Right atrium auricular region (tissue), 2 donors: ENCODE measurements at places on chromosomes 6 and 20. TPM values are rescaled to one million over a fixed set of nuclear protein-coding genes. Genes with fewer than 3 reads are reported as not detected.
A peak's percentile ranks its signal among the peaks of the same experiment; 100 is the strongest.

- no peak for DNase-seq
Observed at GRCh38 chr20:32599783-32600340, 14.7 kb upstream of the NOL4L start.

DNA sequence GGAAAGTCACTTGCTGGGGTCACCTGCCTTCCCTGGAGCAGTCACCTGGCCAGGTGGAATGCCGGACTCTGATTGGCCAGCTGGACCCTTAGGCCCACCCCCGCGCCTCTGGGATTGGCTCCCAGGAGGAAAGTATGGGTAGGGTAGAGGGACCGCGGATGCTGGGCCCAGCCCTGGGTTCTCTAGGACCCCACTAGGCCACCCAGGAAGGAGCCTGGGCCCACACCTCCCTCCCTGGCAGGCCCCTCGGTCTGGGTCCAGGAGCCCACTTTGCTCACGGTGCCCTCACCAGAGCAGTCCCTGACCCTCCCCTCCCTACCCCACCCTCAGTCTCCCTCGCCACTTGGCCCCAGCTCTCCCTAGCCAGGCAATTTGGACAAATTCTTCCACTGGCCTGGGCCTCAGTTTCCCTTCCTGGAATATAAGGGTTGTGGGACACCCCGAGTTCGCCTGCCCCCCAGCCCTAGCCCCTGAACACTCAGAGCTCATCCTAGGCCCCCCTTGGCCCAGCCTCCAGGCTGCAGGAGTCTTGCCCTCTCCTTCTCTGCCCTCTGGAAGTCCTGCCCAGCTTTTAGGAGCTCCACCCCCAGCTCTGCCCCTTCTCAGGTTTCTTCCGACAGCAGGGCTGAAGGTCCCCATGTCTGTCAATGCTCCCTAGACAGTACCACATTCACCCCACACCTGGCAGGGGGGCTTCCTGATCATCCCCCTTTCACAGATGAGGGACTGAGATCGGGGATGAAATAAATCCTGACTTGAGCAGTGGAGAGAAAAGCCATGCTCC is 299.6 kb downstream of the TAF4 start:
- no peak for DNase-seq

DNA sequence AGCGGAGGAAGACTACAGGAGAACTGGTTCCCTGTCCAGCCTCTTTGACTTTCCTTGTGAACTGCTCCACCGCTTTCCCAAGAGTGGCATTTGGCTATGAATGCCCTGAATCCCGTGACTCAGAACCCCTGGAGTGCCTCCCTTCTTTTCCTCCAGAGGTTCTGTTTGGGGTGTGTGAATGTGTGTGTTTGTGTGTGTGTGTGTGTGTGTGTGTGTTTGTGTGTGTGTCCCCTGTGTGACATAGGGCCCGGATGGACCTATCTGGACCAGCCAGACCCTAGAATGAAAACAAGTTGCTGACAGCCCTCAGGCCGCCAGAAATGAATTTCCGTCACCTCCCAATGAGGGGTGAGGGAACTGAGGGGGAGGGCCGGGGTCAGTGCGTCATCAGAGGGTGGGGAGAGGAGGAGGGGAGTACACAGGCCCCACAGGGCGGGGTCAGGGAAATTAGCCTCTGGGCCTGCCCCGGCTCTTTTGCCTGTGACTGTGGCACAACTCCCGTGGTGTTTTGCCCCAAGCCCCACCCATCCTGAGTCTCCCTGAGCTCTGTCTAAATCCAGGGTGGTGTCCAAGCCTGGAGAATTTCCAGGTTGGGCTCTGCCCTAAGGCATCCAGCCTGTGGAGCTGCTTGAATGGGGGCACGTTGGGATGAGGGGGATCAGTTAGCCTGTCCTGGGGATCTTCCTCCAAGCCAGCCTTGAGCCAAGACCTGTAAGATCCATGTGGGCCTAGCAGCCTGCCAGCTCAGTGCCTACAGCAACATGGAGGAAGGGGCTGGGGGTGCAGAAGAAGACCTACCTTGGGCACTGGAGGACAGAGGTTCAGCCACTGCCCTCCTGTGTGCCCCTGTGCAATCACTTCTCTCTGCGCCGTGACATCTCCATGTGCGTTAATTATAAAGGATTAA is 15.2 kb upstream of the MRPS18A start:
- peak; percentile 98 for DNase-seq

GRCh38 chr20:17845701-17846475 is 122.7 kb downstream of the SNX5 start:
- no peak for DNase-seq

DNA sequence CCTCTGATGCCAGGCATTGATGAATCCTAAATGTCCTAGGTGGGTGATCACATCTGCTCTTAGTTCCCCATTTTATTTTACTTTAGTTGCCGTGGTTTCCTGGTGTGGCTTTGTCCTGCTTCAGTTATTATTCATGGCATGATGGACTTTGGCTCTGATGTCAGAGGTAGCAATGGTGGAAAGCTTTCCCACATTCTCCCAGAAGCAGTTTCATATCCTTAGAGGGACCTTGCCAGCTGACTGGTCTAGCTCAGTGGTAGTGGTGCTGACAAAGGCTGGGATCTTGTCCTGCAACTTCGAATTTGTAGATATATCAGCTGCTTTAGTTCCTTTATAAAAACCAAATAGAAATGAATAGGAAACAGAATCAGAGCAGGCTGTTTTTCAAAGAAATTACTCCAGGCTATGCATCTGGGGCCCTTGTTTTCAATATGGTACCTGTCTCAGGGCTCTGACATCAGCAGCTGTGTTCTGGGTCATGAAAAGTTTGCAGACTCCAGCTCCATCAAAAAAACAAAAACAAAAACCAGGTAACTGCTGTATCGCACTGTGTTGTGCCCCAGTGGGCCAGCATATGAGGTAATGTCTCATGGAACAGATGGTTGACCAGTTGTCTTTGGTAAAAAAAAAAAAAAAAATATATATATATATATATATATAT is 133.7 kb downstream of the PLCB4 start:
- no peak for DNase-seq

GRCh38 chr6:132114201-132114825 is 163.1 kb upstream of the CCN2 start:
- no peak for DNase-seq

DNA sequence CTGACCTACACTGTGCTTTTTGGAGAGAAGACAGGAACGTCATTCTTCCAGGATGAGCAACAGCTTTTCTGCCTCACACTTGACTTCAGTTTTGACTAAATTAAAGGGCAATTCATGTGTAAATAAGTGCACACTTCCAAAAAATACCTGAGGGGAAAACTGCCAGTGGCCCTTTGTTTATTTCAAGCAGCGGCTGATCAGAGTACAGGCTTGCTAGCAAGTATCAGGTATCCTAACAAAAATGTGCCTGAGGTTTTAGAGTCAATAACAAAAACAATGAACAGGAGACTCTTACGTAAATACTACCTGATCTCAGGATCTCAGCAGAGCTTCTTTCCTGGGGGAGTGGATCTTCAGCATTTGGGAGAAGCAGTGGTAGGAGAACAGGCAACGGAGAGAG is 12.4 kb downstream of the LY86 start:
- DNase-seq = no peak

DNA sequence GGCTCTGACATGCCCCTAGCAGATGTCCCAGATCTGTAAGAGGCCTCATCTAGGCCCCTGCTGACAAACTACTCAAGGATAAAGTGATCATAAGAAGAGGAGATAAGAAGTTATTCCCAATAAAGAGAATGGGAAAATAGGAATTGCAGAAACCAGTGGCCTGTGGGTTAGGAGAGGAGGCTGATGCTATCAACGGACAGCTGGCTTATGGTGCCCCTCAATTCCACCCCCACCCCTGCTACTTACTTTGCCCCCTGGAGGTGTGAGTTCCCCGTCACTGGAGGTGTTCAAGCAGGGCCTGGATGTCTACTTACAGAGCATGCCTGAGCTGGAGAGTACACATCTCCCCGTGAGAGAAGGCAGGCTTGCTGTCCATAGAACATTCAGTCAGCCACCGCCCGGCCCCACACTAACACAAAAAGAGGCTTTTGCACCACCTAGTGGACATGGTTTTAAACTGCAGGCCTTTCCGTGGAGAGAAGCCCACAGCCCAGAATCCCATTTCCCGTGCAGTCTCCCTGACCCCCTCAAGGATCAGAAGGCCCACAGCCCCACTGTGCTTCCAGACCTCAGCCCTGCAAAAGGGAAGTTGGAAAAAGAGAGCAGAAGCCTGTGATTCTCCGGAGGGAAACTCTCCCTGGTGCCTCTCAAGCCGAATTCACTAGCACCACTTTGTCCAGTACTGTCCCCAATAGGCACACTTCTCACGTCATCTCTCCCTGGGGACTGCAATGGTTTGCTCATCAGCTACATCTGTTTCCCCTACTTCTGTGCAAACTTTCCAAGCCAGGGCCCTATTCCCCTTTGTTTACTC is 23.8 kb upstream of the BNIP5 start:
- DNase-seq = peak; percentile 91

- DNase-seq = no peak
Observed at GRCh38 chr6:43175676-43176422, 4.8 kb downstream of the SRF start.

The LRRN4 gene
- 36.7 TPM for total RNA-seq

The NHLRC1 gene
- 1.8 TPM for total RNA-seq
